ENCODE measurements at places on chromosomes 11 and 22.
A peak's percentile ranks its signal among the peaks of the same experiment; 100 is the strongest.

GRCh38 chr11:17063171-17064002 lies 14.1 kb downstream of the RPS13 start:
- DNase-seq, result peak; percentile 78

DNA sequence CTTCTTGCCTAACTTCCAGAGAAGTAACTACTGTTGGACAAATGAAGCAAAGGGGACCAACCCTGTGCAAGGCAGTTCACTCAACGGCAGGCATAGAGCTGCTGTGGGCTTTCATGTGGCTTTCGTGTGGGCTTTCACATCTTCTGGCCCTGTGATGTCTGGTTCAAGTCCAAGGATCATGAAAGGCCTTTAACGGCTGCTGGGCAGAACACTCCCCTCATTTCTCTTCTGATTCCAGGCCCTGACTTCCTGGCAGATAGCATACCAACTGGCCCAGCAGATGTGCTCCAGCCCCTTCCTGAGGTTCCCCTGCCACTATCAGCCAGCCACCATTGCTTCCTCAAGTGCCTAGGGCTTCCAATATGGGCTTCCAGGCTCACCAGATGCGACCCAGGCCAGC lies 28.7 kb upstream of the CTR9 start:
- DNase-seq, result peak; percentile 88

DNA sequence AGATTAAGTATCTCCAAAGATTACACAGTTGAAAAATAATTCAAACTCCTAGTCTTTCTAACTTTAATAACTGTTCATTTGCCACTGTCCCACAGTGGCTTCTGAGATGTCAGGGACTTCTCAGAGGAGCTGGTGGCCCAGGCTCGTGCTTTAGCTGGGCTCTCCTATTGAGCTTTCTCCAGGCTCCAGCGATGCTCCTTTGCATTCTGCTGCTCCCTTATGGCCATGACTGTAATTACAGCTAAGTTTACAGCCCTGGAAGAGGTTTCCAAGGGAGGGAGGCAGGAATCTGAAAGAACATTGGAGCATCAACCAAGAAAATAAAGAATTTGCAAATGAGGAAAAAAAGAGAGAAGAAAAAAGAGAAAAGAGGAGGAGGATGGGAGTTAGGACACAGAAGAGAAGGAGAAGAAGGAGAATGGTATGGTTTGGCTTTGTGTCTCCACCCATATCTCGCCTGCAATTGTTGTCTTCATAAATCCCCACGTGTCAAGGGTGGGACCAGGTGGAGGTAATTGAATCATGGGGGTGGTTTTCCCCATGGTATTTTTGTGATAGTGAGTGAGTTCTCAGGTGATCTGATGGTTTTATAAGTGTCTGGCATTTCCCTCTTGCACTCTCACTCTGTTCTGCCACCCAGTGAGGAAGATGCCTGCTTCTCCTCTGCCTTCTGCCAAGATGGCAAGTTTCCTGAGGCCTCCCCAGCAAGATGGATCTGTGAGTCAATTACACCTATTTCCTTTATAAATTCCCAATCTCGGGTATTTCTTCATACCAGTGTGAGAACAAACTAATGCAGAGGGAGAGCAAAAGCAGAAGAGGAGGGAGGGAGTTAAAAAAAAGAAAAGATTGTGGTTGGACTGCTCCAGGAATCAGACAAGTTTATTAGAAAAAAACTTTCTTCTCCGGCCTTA lies 857.0 kb downstream of the KCNA4 start:
- peak; percentile 57 for DNase-seq

DNA sequence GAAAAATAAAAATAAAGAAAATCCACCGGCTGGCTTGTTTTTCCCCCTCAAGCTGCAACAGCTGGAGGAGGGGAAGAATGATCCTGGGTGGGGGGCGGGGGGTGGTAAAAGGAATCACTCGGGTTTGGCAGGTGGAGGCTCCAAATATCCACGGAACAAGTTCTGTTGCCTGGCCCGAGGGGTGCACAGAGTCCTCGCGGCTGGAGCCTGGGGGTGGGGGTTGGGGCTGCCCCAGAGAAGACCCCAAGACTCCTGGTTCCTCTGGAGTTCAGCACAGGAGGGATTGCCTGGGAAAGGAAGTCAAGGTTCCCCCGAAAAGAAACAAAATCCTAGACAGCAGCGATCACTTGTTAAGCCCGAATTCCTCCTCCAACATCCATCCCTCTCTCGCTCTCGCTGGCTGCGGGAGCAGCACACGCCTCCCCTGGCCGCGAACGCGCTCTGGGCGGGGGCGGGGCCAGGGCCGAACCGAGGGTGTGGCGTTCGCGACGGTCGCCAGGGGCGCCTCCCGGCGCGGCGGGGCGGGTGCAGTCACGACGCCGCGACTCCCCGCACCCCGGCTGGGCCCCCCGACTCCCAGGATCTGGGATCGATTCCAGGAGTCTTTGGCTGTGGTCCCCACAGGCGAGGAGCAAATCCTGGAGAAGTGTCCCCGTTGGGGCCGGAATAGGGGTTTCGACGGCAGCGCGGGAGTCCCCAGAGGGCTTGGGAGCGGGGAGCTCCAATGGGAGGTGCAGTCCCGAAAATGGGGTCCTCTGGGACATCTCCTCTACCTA lies at the start of gene KCNA4:
TSS of gene KCNA4 (minus strand) at position 443 of the 776 bp plus-strand sequence. CDS start 4,352 bp downstream, outside the sequence.
- peak; percentile 17 for DNase-seq

DNA sequence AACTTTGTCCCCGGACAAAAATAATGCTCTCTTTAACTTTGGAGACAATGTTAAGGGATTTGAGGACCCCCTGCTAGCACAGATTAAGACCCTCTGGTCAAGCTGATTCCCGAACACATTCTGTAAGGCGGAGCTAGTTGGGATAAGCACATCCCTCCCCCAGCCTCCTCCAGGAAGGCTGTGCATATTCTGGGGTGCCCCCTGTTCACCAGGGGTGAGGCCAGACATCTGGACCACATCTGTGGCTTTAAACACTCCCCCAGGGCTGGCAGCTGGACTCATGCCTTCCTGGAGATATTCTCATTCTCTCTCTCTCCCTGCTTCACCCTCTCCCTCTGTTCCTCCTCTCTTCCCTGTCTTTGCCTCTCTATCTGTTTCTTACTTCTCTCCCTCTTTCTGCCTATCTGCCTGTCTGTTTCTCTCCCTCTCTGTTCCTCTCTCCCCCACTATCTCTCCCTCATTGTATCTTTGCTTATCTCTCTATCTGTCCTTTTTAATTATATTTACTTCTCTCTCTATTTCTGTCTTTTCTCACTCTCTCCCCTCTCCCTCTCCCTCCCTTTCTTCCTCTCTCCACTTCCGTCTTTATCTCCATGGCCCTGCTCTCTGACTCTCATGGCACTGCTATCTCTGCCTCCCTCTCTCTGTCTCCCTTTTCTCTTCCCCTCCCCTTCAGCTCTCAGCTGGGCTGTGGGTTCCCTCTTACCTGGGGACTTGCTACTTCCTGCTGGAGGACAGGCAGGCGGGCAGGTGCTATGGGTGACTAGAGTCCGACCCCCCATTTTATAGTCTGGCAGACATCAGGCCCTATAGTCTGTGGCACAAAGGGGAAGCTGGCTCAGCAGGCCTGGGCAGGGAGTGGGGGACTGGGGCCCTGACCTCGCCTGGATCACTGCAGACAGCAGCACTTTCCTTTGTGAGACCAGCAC lies at the start of gene CRYBB1:
TSS of gene CRYBB1 (minus strand) at position 757 of the 929 bp plus-strand sequence. CDS start 1,708 bp downstream, outside the sequence.
- peak; percentile 80 for DNase-seq

DNA sequence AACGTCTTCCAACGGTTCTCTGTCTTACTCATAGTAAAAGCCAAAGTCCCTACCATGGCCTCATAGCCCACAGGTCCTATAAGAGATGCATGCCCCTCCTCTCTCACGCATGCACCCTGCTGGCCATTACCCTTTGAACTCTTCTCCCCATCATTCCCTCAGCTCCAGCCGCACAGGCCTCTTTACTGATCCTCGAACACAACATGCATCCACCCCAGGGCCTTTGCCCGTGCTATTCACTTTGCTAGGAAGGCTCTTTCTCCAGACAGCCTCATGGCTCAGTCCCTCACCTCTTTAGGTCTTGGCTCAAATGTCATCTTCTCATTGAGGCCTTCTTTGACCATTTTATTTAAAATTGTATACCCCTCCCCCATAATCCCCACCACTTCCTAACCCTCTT lies 7.5 kb downstream of the AP1B1 start:
- DNase-seq, result no peak

DNA sequence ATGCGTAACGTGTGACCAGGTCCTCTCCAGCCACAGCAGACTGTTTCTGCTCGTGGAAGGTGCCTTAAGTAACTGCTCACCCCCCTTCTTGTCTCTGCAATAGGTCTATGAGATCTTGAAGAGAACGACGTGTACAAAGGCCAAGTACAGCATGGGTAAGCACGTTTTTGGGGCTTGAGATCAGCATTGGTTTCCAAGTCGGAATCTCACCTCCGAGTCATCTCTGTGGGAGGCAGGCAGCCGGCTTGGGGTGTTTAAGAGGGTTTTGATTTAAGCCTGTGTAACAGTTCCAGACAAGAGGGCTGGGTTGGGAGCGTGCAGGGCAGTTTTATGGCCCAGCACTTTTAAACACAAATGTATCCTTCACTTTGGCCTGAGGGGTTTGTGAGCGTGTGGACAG lies 30.1 kb downstream of the ANO1 start:
- no peak for DNase-seq
